GM23248 (cell line): ENCODE measurements at places on chromosomes 7 and 10.

DNA sequence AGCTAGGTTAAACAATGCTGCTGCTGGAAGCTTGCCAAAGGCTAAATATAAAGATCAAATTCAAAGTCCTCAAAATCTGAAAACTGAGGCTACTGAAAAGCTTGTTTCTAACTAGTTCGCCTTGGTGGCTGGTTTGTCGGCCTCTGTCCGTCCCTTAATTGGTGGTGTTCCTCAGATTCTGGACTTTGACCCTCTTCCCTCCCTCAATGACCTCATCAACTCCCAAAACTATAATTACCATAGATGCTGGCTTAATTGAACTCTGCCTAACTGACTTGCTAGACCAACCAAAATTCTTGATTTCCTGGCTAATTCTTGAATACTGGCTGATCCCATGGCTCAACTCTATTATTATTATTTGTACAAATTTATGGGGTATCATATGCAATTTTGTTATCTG, 15.6 kb downstream of the ARHGAP21 start:
- no peak for DNase-seq

DNA sequence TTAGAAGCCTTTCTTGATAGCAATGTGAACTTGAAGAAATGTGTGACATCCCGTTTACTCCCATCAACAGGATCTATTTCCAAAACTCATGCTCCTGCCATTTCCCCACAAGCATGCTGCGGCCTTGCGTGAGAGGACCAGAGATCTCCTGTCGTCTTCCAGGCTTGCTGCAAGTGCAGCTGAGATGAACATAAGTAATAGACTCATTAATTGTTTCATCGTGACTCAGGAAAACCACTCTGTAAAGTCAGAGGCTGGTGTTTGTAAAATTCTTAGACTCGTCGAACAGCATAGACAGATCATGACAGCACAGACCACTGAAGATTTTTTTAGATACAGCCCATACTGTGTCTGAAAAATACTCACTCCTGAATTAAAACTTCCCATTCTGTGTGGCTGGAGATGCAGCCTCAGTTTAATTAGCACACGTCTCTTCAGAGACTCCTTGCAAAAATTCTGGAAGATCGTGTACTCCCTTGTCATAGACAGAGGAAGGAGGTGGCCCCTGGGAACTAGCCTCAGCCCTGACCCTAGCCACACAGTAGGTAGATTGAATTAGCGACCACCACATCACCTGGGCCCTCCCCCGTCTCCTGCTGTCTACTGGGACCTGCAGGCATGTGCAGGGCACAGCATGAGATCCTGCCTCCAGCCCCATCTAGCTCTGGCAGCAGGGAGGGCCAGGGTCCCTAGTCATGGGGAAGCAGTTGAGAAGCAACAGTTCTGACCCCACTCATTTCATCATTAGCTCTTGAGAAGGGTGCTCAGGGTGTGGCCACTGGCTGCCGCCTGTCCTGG, 226.0 kb downstream of the CELF2 start:
- DNase-seq: peak; percentile 26

- DNase-seq: no peak
Measured at GRCh38 chr7:68200051-68200670, 1203.5 kb downstream of the TYW1 start.

- DNase-seq: peak; percentile 90
Measured at GRCh38 chr7:54773472-54774399, 14.7 kb upstream of the SEC61G start.

DNA sequence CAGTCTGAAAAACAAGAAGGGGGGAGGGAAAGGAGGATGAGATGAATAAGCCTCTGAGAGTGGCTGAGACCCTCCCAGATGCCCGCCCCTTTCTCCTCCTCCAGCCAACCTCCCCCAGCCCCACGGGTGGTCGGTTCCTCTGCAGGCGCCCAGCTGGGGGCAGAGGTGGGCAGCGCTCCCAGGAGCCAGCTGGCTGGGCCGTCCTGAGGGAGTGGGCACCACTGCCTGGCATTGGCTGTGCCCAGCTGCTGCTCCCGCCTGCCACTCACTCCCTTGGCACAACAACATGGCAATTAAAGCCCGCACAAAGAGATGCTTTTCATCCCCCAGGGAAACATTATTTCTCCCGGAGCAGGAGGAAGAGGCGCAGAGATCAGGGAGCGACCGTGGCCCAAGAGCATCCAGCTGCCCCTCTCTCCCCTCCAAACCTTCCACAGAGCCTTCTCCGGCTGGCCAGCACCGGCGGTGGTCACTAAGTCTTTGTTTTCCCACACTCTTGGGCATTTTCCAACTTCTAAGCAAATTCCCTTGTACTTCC, 107.2 kb downstream of the SPDYE5 start:
- no peak for DNase-seq
